Activated T-helper 1 cell treated with anti-CD3 and anti-CD28 coated beads, Interleukin-2, amount 50 U/mL, for 16 hours (primary cell): ENCODE measurements at places on chromosomes 7 and 10.

GRCh38 chr10:129908406-129908805 lies 55.7 kb downstream of the EBF3 start:
- DNase-seq = no peak

- no peak for DNase-seq
Measured at GRCh38 chr10:95504246-95504691, 56.9 kb downstream of the SORBS1 start.

DNA sequence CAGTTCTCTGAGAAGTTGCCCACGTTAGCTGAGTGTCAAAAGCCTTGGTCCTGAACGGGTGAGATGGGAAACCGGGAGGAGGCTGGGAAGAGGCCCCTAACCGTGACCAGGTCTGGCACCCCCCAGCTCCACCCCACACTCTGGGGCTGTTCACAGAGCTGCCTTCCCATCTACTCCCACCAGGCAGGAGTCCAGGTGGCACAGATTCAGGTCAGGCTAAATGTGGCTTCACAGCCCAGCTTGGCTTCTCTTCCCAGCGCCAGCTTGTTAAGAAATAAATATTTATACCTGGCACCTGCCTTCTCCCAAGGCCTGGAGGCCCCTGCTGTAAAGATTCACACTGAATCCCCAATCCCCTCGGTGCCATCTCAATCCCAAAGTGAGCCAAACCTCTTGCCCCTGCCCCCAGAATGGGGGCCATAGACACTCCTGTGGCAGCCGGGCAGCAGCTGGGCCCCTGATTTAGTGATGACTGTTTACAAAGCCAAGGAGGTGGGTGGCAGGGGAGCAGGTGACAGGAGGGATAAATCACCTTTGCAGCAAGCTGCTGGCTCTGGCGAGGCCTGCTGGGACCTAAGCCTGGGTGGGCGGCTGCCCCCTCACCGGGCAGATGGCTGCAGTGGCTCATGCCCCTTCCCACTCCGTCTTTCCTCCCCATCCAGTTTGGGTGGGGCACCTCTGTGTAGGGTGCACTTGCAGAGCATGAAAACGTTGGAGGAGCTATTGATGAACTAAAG lies 72.5 kb downstream of the GOLGA7B start:
- DNase-seq = no peak

DNA sequence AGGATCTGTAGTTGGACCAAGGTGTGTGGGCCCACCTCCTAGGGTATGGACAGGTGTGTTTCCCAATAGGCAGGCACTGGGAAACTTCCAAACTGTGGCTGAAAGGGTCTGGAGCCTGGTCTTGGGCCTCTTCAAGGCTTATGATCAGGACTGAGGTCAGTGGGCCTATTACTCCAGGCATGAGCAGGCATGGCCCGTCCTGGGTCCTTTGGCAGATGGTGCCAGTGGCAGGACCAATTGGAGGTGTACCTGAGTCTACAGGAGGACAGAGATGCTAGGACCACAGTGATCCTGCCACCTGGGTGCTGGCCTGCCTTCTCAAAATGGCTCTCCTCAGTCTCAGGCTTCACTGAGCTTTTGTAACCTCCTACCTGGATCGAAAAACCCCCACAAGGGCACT lies 95.4 kb downstream of the RAB18 start:
- no peak for DNase-seq

DNA sequence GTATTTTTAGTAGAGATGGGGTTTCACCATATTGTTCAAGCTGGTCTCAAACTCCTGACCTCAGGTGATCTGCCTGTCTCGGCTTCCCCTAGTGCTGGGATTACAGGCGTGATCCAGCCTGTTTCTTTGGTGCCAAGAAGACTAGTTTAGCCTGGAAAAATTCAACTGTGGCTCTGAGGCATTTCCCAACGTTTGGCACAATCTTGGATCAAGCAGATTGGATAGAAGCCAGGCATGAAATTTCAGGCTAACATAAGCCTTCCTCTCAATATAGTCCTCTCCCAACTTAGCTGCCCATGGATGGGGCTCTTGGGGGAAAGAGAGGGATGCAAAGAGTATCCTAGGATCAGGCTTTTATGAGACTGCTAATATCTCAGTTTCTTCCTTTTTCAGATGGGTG lies 53.8 kb downstream of the APBB1IP start:
- DNase-seq = no peak

GRCh38 chr10:13913897-13914296 lies 327.1 kb downstream of the PRPF18 start:
- no peak for DNase-seq

- DNase-seq = no peak
Measured at GRCh38 chr10:45548068-45548467, 124.5 kb downstream of the ZFAND4 start.

DNA sequence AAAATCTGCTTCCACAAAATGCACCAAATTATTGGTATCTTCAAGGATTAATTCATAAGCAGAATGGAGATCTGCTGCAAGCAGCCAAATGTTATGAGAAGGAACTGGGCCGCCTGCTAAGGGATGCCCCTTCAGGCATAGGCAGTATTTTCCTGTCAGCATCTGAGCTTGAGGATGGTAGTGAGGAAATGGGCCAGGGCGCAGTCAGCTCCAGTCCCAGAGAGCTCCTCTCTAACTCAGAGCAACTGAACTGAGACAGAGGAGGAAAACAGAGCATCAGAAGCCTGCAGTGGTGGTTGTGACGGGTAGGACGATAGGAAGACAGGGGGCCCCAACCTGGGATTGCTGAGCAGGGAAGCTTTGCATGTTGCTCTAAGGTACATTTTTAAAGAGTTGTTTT lies 12.1 kb downstream of the IFIT3 start:
- DNase-seq = no peak

DNA sequence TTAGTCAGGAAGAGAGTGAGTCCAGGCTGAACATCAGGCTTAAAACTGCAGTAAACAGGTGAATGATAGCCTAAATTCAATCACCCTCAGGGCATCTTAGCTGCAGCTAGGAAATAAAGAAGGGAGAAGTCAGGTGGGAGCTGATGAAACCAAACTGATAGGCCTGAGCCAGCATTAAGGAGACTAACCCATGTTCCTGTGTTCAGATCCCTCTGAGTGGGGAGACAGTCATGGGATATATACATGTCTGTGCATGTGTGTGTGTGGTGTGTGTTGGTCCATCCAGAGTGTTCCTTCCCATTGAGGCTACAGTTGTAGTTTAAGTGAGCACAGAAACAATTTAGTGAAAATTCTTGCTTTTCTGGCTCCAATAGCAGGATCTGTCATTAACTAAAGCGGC lies 480.9 kb downstream of the PHTF2 start:
- DNase-seq = no peak

- DNase-seq = no peak
Measured at GRCh38 chr10:130192276-130192848, 56.2 kb downstream of the GLRX3 start.

- DNase-seq = no peak
Measured at GRCh38 chr7:37153376-37153775, 295.3 kb downstream of the ELMO1 start.

- DNase-seq = no peak
Measured at GRCh38 chr10:8403711-8404371, 349.4 kb downstream of the GATA3 start.

DNA sequence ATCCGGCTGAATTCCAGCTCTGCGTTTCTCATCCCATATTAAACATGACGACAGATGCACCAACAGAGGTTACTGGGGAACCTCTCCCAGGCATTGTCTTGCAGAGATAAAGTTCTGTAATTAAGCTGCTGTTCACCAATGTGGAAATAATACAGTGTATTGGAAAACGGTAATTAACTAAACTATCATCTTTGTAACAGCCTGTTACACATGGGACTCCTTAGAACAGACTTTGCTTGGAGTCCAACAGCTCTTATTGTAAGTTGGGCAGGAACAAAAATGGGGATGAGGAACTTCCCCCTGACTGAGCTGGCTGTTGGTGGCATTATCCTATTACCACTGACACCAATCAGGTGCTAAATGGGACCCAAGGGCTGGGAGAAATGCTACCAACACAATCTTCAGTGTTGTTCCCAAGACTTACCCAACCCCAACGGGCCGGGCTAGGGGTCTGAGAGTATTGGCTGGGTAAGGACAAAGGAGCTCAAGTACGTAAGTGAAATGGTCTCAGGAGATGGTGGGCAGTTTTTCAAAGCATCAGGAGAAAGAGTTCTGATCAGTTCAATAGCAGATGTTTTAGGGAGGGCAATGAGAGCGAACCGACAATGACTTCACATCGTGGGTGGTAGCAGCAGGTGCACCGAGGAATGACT lies 759.4 kb downstream of the GRID1 start:
- no peak for DNase-seq

- DNase-seq = no peak
Measured at GRCh38 chr10:6721964-6722615, 142.0 kb upstream of the PRKCQ start.

DNA sequence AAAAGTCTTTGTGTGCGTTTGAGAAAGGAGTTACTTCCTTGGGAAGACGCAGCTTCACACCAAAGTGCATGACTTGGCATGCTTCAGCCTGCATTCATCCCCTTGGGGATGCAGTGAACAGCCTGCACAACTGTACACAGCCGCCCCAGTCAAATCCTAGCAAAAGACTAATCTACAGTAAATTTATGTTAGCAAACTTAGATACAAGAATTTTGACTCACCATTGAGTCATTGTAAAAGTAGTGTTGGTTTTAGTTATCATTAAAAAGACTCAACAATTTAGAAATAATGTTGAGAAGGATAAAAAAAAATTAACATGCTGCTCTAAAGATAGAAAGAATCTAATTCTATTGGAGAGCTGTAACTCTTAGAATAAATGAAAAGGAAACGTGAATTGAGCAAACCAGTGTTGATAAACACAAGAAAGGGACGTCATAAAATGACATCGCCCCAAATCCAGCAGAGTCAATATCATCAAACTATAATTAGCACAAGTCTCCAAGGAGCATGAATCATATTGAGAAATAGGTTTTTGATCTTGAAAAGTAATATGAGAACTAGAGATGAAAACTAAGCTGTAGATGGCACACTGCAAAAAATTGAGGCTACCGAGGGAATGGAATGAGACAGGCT lies 11.9 kb upstream of the OPTN start:
- no peak for DNase-seq
